ENCODE measurements at places on chromosomes 6 and 20. TPM values are rescaled to one million over a fixed set of nuclear protein-coding genes. Genes with fewer than 3 reads are reported as not detected.

Gene GNMT
- not detected for total RNA-seq

Gene PNPLA1
- not detected for total RNA-seq

Gene ENPP1
- total RNA-seq = 1.8 TPM

Gene TBC1D7
- total RNA-seq = 10.9 TPM

Gene PLN
- 0.08 TPM for total RNA-seq

Gene GRM1
- total RNA-seq = not detected

Gene DLGAP4
- 16.1 TPM for total RNA-seq

Gene SMLR1
- not detected for total RNA-seq

Gene GMPR
- total RNA-seq = 0.49 TPM

Gene CAGE1
- total RNA-seq = 0.03 TPM

Gene SLC12A5
- not detected for total RNA-seq
